ENCODE measurements at places on chromosomes 5 and 9.

- DNase-seq, result peak; percentile 23
Observed at GRCh38 chr5:98827161-98827560, 53.7 kb downstream of the RGMB start.

GRCh38 chr5:35794328-35794619 is 62.4 kb upstream of the IL7R start:
- DNase-seq, result no peak

DNA sequence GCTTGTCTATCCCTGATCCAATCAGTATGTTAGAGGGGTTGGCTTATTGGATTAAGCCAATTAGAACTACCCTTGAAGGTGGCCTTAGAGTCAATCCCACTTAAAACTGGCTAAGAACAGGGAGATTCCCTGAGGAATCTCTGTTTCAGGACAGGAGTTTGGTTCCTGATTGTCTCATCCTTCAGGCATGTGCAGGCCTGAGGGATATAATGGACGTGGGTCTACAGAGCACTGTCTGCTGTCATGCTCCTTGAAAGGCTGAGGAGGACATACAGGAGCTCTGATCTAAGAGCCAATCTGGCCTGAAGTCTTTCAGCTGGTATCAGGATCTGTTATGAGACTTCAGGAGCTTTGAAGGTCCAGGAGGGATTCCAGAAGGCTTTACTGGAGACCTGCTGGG is 36.2 kb upstream of the PRXL2C start:
- DNase-seq, result no peak

GRCh38 chr9:111094433-111094924 is 56.2 kb upstream of the LPAR1 start:
- DNase-seq, result peak; percentile 8

GRCh38 chr5:848671-849111 is 2.1 kb downstream of the ZDHHC11 start:
- DNase-seq, result no peak

DNA sequence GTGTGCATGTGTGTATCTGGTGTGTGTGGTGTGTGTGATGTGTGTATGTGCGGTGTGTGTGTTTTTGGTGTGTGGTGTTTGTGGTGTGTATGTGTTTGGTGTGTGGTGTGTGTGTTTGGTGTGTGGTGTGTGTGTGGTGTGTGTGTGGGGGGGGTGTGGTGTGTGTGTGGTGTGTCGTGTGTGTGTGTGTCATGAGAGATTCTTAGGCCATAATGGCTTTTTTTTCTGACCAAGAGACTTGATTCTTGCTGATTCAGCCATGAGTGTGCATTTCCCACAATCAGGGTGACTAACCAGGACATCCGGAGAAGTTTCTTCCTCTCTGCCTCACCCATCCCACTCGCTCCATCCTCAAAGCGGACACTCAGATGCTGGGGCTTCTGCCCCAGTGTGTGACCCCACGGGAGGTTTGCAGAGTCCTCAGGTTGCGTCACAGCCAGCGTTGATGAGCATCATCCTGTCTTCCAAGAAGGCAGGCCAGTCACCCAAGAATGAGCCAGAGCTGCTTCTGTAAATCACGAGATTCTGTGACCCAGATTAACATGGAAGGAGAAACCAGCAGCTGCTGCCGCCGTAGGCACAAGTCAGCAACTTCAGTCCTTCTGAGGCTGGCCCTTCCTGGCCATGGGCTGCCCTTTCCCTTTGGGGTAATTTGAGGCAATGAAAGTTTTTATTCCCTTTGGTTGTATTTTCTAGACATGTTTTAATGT is 12.5 kb upstream of the CTSL start:
- DNase-seq, result peak; percentile 99

- DNase-seq, result no peak
Observed at GRCh38 chr5:123164054-123164453, 75.0 kb downstream of the PRDM6 start.

DNA sequence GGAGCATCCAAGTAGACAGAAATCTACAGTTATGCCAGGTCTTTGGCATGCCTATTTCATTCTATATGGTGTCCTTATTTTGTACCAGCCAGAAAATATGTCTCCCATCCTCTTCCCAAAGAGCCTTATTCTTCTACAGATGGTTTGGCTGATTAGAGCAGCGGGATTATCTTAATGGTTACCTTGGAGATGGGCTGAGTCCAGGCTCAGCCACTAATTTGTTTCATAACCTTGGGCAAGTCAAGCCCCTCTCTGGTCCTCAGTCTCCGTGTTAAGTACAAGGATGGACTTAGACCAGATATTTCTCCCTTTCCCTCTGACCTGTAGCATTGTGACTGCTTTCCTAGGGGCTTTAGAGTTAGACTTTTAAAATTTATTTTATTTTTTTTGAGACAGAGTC is 11.1 kb upstream of the GLE1 start:
- no peak for DNase-seq

GRCh38 chr9:80538976-80539375 is 967.2 kb downstream of the TLE4 start:
- DNase-seq, result no peak

- peak; percentile 36 for DNase-seq
Observed at GRCh38 chr9:69324549-69325401, at the start of gene ENTREP1. Gene ENTREP1 (plus strand): TSS chr9:69325215. CDS start chr9:69325310, 95 bp downstream.

DNA sequence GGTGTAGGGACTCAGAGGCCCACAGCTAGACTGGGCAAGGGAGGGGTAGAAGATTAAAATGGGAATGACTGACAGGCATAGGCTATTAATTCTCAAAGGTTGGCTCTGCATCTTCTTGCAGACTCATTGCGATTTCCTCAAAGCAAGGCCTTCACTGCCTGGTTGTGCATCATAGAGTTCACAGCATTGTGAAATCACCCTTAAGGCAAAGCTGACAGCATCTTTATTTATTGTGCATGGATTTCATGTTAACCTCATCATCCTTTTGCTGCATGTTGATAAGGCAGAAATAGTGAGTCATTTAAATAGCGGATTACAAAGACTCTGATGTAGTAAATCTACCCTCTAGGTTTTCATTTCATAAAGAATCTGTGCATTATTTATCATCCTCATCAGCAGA is 13.6 kb upstream of the PALM2AKAP2 start:
- no peak for DNase-seq

DNA sequence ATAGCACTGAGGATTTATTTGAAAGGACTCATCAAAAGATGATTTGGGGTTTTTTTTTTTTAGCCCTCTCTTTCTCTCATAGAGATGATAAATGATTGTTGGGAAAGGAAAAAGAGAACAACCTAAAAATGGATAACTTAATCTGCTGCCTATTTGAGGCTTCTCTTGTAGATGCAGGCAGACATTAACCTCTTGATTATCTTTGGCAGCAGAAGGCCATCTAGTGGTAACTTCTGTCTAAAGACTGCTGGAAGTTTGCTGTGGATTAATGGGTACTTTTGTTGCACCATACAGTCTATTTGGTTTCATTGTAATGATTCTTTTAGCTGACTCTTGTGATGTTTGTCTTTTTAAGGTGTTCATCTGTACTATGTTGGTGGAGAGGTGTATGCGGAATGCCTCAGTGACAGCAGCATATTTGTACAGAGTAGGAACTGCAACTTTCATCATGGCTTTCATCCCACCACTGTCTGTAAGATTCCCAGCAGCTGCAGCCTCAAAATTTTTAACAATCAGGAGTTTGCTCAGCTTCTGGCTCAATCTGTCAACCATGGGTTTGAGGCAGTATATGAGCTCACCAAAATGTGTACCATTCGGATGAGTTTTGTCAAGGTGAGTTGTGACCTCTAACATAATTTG is 18.8 kb downstream of the SMIM32 start:
- DNase-seq, result peak; percentile 55

DNA sequence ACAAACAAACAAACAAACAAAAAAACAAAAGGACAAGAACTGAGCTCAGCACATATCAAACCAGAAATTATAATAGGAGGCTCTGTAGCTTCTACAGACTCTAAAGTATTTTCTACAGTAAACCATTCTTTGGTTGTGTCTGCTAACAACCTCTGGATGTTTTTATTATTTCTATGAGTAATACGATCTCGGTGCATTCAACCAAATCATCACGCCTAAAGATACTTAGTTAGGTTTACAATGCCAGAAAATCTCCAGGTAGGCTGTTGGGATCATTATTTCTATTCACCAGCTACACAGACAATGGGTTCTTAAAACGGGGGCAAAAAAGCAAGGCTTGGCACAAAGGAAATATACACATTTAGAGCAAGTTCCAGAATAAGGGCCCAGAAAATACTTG is 41.6 kb upstream of the ALDOB start:
- no peak for DNase-seq

GRCh38 chr9:79977074-79977435 is 405.3 kb downstream of the TLE4 start:
- no peak for DNase-seq

DNA sequence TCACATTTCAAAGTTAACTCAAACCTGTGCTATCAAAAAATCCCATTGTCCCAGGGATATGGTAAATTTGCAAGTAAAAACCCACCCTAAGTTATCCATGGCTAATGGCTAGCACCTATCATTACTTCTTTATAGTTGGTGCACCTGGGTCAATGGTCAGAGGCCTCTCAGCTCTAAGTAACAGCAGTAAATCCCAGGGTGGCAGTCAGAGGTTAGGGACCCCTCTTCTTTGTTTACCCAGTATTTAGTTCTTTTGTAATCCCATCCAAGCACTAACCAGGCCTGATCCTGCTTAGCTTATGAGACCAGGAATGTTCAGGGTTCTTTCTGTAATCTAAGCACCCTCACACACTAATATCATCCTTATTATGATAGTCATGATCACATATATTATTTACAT is 52.1 kb upstream of the WWC1 start:
- no peak for DNase-seq

DNA sequence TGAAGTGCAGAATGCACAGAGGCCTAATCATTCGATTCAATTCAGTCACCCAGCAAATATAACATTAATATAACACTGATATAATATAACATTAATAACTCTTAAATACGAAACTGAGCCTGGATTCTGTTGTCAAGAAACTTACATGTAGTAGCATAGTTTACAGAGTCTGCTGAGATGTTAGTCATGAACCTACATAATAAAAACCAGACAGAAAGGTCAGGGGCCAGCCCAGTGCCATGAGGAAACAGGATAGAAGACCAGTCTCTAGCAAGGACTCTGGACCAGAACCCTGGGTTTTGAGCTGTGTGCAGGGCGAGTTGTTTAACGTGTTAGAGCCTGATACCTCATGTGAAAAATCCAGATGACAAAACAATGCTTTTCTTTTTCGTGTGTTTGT is 234.7 kb downstream of the NR2F1-AS1 start:
- DNase-seq, result no peak

GRCh38 chr9:88852794-88853193 is 138.5 kb upstream of the S1PR3 start:
- peak; percentile 82 for DNase-seq

DNA sequence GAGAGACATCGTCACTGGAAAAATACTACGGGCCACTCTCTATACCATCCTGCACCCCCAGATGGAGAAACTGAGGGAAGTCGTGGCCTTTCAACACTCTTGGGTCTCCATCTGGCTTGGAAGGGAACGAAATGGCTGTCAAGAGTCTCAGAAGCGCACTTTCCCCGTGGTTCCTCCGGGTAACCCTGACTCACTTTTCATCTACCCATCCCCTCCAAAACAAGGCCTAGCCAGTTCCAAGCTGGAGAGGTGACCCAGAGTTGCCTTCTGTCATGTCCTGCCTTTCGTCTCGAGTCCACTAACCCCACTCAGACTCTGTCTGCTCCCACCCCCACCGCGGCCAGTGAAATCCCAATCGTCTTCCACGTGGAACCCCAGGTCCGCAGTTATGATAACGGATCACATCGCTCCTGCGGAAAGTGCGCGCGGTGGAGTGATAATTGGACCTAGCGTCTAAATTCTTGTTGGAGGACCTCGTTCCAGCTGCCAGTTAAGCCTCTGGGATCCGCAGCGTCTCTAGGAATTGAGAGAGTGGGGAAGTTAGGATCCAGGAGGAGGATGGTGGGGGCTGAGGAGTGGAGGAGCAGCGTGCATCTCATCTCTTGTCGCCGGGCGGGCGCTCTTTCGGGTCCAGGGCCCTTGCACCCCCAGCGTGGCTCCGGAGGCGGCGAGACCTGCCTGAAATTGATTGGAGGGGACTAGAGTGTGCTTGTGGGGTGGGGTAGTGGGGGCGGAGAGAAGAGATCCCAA is 4.6 kb downstream of the CDKN2A start:
- no peak for DNase-seq

DNA sequence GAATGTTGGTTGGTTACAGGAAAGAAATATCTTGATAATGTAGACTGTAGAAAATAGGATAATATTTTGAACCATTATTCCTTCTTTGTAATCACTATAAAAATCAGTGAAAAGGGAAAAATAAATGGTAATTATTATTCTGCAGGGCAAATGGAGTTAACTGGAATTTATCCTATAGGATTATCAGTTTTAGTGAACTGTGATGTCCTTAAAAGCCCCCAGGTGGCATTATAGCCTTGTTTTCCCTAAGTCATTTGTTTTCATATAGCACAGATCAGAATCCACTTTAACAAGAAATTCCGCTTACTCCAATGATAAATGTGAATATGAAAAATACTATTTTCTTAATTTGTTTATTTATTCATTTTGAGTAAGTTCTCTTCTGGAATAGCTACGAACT is 26.2 kb upstream of the WDR41 start:
- DNase-seq, result peak; percentile 51

- DNase-seq, result no peak
Observed at GRCh38 chr5:40507095-40507494, 172.6 kb upstream of the PTGER4 start.

DNA sequence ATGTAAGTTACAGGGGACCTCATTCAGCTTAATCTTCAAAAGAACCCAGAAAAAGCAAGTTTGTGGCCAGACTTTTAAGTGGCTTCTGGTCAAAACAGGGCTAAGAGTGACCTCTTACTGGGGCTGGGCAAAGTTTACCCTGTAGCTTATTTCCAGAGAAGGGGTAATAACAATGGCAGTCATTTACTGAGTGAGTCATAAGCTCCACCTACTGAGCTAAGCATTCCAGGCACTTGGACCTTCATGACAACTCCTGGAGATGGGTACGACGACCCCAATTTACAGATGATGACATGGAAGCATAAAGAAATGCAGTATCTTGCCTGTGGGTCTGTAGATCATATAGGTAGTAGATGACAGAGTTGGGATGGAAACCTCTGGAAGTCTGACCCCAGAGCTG is 4.7 kb upstream of the GPR151 start:
- DNase-seq, result no peak

DNA sequence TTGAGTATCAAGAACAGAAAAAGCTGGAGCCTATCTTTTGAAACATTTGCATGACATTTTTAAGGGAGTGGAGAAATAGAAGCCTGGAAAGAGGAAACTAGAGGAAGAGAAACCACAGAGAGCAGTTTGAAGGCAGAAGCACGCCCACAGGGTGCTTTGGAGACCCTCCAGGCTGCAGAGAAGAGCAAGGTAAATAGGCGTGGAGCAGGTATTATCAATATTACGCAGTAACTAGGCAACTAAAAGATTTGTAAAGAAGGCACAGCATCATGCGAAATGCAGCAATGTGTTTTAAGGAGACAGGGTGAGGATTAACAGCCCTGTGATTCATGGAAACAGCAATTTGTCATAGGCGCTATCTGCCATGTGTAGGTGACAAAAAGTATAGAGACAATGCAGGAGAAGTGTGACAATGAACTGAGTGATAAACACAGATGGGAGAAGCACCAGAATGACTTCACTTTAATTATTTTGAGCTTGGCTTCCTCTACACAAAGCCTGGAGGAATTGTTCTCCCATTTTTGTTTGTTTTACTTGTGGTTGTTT is 281.2 kb downstream of the BRINP1 start:
- DNase-seq, result no peak

GRCh38 chr5:91381774-91382359 is 1.2 kb downstream of the ARRDC3 start:
- peak; percentile 65 for DNase-seq
